ENCODE measurements at places on chromosomes 5 and 9.

GRCh38 chr5:149630337-149630736, 49.0 kb downstream of the ARHGEF37 start:
- DNase-seq: no peak

GRCh38 chr9:133542002-133542401, 7.5 kb downstream of the ADAMTSL2 start:
- DNase-seq: no peak

GRCh38 chr9:126295082-126295477, 31.5 kb upstream of the MVB12B start:
- DNase-seq: no peak

DNA sequence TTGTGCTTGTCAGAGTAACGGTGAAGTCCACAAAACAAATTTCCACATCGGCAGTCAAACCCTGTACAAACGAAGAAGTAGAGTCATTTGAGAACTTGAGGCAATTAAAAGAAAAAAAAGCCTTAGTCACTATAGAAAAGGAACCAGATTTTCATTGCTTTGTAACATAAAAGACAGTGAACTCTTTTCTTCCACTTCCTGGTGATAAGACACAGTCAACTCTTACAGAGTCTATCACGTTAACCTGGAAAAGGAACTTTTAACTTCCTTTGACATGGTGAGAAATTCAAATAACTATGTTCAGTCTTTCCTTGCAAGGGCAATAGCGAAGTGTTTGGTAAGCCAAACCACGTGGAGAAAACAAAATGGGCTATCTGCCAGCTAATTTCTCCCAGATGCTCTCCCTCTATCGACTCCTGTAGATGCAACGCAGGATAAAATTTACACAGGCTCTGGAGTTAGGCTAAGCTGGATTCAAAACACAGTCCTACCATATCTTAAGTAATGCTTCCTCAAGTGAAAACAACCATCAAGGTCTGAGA, 8.9 kb downstream of the ZFAND5 start:
- DNase-seq: no peak
